ENCODE measurements at places on chromosomes 5 and 9.

DNA sequence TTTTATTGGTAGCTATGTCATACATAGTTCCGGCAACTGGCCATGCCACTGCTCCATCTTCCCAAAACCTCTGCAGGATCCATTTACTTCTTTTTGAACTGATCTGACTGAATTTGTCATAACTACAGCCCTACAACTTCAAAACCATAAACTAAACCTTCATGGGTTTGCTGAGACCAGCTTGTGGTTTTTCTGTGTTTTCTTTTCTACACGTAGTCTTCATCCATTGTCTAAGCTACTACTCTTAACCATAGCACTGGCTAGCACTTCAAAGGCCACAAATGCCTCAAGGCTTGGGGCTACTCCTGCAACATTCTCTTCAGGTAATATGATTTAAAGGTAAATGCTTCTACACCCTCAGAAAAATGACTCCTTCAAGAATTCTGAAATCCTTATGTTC, 9.0 kb upstream of the KIF2A start:
- no peak for DNase-seq

DNA sequence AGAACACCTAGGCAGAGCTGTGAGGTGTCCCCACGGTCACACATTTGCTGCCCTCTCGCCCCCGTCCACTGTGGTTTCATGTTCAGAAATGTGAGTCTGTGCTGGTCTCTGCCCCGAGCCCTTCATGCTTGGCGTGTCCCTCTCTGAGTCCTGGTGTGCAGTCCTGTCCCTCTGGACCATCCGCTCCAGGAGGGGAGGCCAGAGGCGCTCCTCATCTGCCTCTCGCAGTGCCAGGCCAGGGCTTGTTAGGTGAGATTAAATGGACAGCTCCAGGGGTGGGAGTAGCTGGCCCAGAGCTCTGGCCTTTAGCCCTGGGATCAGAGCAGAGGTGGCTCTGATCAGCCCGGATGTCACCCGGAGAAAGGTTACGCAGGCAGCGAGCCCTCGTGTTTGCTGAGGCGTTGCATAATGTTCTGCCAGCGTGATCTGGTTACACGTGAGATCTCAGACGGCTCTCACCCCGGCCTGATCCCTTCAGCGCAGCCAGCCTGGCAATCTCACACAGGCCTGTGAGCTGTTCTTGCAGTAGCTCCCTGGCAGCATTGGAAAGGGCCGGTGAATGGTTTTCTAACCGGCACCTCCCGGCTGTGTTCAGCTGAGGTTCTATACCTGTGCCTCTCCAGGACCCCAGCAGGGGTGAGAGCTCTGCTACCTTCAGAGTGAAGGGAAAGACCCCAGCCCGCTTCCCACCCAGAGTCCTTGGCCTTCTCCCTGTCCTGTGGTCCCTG, 24.5 kb downstream of the PTGES2 start:
- no peak for DNase-seq

GRCh38 chr5:114636271-114636670, 274.4 kb downstream of the KCNN2 start:
- no peak for DNase-seq

DNA sequence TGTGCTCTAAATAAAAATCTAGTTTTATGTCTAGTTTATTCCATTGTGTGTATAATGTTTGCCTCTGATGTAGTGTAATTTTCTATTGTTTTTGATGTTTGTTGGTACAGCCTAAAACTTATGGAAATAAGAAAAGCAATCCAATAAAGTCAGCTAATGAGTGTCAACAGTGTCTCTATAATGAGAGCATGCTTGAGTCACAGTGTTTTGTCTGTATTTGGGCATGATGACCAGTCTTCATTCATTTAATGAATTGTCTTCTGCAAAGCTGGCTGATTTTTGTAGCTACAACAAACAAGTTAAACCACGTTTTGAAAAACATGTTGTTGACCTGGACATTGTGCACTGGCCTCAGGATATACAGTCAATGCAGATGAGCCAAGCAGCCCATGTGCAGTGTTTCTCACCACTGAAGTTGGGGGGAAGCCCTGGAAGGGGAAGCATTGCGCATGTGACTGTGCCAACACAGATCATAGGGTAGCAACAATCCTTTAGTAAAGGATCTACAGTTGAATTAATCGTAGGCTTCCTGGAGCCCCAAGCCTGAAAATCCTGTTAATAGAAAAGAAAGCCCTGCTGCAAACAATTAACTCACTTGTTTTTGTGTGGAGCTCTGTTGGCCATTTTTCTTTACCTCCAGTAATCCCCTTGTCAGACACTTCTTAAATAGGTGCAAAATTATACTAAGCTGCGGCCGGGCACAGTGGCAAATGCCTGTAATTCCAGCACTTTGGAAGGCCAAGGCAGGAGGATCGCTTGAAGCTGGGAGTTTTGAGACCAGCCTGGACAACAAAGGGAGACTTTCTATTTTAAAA, 88.0 kb downstream of the INIP start:
- DNase-seq, result no peak

DNA sequence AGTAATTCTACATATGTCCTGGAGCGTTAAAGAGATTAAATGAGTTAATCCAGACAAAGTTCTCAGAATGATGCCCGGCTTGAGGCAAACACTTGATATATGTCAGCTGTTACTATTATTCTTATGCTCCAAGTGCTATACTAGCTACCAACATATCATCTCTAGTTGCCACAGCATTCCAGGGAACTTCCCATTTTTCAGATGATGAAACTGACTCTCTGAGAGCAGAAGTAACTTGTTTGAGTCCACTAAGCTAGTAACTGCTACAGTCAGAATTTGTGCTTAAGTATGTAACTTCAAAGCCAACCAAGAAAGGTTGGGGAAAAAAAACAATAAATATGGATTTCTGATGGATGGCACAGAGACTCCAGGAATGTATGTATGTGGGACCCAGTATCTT, 98.1 kb downstream of the CDK5RAP2 start:
- DNase-seq, result no peak

DNA sequence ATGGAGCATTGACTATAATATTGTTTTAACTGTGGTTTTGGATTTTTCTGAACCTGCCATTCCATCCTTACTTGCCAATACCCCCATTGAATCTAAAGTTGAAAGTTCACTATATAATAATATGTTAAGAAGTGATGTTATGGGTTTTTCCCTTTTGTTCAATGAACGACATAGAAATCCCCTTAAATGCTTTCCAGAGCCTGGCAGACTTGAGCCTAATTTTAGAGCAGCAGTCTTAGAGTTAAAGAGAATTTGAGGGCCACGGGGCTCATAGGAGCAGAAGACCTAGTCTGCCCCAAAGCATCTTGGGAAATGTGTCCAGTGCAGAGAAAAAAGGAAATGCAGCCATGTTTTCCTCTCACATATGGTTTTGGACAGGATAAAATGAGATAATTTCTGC, 146.1 kb upstream of the SLC44A1 start:
- DNase-seq, result no peak

GRCh38 chr5:34415559-34416198, 240.4 kb upstream of the RAI14 start:
- DNase-seq, result peak; percentile 39

GRCh38 chr5:6221141-6221626, 157.2 kb downstream of the MED10 start:
- DNase-seq, result no peak

GRCh38 chr9:121302341-121302740, 34.4 kb downstream of the GSN start:
- no peak for DNase-seq

- no peak for DNase-seq
These were observed 147.0 kb downstream of the PSAT1 start for GRCh38 chr9:78443946-78444345.

GRCh38 chr5:178489271-178489976, 100.8 kb downstream of the COL23A1 start:
- DNase-seq, result no peak

GRCh38 chr9:86766912-86767311, 180.4 kb downstream of the GAS1 start:
- peak; percentile 36 for DNase-seq

DNA sequence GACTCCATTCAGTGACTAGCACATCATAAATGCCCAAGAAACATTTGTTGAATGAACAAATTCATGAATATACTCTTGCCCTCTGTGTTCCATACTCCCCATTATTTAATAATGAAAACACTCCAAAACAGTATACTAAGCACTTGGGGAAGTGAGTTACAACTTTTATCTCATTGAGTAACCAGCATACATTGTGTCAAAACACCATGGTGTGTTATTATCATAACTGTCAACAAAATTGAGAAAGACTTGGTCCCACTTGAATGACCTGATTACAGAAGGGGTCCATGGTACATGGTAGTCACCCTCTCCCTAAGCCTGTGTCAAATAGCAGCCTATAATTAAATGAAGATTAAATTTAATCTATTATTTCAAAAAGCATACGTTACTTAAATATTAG, 16.2 kb downstream of the ANKH start:
- DNase-seq, result no peak

- DNase-seq, result no peak
These were observed 40.2 kb downstream of the STARD4 start for GRCh38 chr5:111472096-111472495.

- no peak for DNase-seq
These were observed 22.2 kb downstream of the GPX3 start for GRCh38 chr5:151042453-151043093.

- DNase-seq, result peak; percentile 76
These were observed 18.6 kb upstream of the NOTCH1 start for GRCh38 chr9:136564379-136564988.

DNA sequence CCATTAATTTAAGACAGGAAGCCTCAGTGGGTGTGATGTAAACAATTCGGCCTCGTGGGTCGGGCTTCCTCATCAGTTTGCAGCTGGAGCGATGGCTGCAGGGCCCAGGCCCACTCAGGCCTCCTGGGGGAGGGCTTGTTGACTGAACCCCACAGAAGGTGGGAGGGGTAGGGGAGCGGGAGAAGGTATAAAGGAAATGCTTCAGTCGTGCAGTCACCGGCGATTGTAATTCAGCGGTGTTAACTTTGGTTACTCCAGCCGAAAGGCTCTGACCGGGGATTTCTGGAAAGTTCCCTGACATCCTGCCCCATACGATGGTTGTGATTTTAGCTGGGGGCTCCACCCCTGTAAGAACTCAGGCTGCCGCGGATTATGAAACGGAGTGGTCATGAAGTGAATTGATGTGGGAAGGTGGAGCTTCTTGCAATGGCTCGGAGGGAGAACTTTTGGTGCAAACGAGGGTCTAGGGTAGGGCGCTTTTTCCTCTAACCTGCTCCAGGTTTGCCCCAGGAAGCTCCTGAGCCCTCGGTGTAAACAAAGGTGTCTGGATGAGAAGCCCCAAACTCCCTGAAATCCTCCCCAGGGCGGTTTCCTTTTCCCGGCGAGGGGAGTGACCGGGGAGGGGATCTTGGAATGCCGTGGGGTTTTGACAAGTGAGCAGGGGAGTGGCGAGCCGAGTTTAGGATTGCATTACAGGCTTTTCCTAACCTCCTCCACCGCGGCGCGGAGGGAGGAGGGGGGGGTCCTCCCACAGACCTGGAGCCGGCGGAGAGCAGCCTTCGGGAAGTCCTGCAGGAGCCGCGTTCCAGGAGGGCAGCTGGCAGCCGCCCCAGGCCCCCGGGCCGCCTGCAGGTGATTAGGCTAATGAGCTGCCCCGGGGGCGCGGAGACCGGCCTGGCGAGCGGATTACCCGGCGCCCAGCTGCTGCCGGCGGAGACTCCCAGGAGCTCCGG, 215.5 kb downstream of the PDZD2 start:
- peak; percentile 26 for DNase-seq

- no peak for DNase-seq
These were observed 35.0 kb upstream of the PCSK5 start for GRCh38 chr9:75855509-75855908.

DNA sequence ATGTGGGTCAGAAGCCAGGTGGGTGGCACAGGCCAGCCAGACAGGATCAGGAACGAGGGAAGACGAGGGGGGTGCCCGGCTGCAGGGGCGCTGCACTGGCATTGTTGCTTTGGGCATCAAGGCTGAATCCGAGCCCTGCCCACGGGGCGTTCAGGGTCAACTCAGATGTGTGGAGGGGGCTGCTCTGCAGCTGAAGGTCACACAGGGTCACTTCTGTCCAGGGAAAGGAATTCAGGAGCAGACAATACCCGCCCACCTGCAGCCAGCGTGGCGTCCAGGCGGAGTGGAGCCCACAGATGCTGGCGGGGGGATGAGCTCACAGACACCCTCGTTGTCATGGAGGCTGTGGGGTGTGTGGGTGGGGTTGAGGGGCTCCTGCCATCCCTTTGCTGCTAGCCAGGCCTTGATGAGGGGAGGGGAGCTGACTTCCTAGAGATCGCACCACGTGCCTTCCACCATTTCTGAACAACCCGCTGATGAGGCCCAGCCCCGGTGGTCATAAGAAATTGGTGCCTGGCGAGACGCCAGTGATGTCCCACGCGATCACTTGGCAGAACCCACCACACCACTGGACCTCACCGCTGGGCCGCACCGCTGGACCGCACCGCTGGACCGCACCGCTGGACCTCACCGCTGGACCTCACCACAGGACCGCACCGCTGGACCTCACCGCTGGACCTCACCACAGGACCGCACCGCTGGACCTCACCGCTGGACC, 31.2 kb downstream of the MRPL36 start:
- no peak for DNase-seq

GRCh38 chr9:31323726-31324444, 1060.6 kb upstream of the ACO1 start:
- no peak for DNase-seq

DNA sequence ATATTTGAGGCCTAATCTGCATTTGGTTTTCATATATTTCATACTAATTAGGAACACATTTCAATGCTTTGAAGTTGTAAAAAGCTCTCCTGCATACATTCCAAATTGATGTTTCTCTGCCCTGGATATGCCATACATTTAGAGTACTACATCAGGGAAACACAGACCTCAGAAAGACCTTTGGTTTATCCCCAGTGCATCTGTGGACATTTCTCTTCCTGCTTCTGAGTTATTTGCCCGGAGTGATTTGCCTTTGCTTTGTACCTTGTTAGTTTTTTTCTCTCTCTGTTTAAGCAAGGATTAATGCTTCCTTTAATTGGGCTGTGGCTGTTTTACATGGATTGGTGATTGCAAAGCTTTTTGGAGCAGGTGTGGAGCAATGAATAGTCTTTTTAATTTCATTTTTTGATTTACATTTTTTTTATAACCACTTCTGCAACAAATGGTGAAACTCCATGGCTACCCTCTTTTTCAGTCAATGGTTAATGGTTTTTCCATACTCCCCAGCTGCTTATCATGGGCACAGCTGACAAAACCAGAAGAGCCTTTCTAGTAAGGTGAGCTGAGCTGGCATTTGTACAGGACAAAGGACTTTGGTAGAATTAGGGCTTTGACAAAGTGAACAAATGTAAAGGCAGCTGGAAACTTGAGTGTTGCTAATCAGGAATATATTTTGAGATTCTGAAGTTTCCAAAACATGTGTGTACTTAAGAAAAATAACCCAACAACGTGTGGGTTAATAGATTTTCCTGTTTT, 54.2 kb downstream of the ZSWIM6 start:
- no peak for DNase-seq
